Upper lobe of left lung (tissue), 6 donors: ENCODE measurements at places on chromosomes 16 and 17.

DNA sequence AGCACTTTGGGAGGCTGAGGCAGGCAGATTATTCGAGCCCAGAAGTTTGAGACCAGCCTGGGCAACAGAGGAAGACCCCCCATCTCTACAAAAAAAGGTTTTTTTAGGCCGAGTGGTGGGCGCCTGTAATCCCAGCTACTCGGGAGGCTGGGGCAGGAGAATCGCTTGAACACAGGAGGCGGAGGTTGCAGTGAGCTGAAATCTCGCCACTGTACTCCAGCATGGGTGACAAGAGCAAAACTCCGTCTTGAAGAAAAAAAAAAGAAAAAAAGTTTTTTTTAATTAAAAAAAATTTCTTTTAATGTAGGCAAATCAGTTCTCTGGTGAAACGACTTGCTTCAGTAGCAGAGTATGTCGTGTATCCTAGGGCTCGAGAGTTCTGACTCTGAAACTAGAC is 10.9 kb downstream of the HSD3B7 start:
- no peaks in the 10 kb centered on the region for H3K27me3 ChIP-seq
- no peaks in the 10 kb centered on the region for H3K36me3 ChIP-seq
- no peak for DNase-seq

DNA sequence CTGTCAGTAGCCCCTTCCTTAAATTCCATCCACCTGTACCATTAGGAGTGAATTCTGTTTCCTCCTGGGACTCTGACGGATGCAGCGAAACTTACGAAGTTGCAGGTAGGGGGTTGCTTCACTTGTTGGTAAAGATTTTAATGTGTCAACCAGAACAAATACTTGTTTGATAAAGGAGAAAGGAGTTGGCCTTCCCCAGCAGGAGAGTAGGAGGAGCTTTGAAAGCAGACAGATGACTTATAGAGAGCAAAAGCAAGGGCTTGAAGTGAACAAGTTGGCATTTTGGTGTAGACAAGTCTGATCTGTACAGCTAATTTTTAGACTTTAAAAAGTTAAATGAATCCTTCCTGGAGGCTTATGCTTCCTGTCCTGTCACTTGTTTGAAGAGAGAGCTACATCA is 38.1 kb upstream of the PMFBP1 start:
- no peaks in the 10 kb centered on the region for H3K4me1 ChIP-seq
- no peak for DNase-seq
- H3K4me3 ChIP-seq: no peak overlapping the region
- no peak overlapping the region for H3K27ac ChIP-seq
- no peaks in the 10 kb centered on the region for H3K36me3 ChIP-seq
- no peaks in the 10 kb centered on the region for H3K27me3 ChIP-seq

DNA sequence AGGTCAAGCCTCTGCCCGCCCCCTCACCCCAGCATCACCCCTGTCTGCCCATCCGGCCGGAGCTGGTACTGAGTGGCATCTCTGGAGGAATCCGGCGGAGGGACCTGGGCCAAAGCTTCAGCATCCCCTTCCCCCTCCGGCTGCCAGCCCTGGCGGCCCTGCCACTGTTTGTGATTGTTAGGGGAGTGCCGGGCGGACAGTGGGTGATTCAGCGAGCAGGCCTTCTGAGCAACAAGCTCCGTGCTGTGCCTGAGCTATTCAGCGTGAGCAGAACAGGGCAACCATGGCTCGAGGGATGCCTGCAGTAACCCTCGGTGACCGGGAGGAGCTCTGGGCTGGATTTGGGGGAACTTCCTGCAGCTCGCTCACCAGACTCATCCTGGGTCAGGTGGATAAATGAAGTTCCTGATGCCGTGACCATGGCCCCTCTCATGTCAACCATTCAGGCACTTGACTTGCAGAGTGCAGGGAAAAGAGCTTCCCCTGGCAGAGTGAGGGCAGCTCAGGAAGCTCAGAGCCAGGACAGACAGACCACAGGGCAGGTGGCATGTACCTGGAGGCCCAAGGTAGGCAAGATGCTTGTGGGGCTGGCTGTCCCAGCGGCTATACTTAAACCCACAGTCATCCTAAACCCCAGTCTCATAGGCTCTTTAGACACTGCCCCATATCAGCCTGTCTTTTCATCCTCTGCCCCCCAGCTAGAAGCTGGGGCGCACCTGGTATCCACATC is 24.3 kb upstream of the MLKL start:
- H3K4me1 ChIP-seq: no peaks in the 10 kb centered on the region
- no peak overlapping the region for H3K4me3 ChIP-seq
- no peak for DNase-seq
- H3K36me3 ChIP-seq: no peaks in the 10 kb centered on the region
- H3K27me3 ChIP-seq: no peaks in the 10 kb centered on the region

DNA sequence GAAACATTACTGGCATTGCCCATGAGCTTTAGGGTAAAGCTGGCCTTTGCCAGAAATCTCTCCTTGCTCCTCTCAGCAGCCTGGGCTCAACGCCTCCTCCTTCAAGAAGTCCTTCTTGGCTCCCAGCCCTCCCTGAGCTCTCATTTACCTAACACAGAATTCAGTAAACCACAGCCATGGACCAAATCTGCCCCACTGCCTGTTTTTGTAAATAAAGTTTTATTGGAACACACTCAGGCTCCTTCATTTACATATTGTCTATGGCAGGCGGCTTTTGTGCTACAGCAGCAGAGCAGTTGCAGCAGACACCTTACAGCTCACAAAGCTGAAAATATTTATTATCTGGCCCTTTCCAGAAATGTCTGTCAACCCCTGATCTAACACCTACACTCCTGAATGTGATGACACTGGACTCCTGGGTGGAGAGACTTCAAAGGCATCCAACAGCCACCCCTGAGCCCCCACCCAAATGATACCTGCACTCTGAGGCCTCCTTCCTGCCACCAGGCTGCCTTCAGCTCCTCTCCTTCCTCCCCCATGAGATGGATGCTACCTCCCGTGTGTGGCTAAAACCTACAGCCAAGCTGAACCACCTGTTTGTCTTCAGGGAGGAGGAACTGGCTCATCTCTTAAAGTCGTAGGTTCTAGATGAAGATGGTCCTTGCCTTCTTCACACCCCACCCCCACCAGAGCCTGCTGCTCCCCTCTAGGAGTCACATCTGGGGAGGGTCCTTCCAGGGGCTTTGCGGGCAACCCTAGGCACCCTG is 41.6 kb downstream of the PIMREG start:
- H3K4me3 ChIP-seq: no peak overlapping the region
- no peaks in the 10 kb centered on the region for H3K36me3 ChIP-seq
- DNase-seq: no peak
- peaks cover 6% of the 10 kb centered on the region for H3K4me1 ChIP-seq
- no peaks in the 10 kb centered on the region for H3K27me3 ChIP-seq

GRCh38 chr16:29708917-29709600 is 30.1 kb downstream of the QPRT start:
- no peak for DNase-seq
- no peaks in the 10 kb centered on the region for H3K27me3 ChIP-seq
- H3K36me3 ChIP-seq: no peaks in the 10 kb centered on the region
- H3K27ac ChIP-seq: no peak overlapping the region
- peaks cover 4% of the 10 kb centered on the region for H3K4me1 ChIP-seq
- H3K4me3 ChIP-seq: no peak overlapping the region

DNA sequence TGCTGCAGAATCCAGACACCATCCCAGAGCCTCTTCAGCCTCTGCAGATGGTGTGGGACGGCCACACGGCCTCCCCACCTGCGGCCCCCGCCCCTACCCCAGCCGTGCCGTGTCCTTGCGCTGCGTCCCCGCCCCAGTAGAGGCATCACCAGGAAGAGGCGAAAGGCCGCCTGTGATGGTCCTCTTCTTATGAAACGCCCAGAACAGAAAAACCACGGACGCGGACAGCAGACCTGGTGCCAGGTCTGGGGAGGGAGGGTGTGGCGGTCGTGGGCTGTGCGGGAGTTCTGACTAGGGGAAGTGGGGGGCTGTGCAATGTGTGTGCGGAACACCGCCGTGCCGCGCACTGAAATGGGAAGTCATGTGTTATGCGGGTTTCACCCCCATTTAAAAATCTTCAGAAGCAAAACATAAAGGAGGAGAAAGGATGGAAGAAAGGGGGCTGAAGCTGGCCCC is 25.5 kb downstream of the ACSF3 start:
- H3K4me3 ChIP-seq: no peak overlapping the region
- H3K27ac ChIP-seq: no peak overlapping the region
- peaks cover 5% of the 10 kb centered on the region for H3K36me3 ChIP-seq
- H3K27me3 ChIP-seq: no peaks in the 10 kb centered on the region
- H3K4me1 ChIP-seq: peaks cover 12% of the 10 kb centered on the region
